CD8-positive, alpha-beta T cell (primary cell): ENCODE measurements at places on chromosomes 7 and 10.

DNA sequence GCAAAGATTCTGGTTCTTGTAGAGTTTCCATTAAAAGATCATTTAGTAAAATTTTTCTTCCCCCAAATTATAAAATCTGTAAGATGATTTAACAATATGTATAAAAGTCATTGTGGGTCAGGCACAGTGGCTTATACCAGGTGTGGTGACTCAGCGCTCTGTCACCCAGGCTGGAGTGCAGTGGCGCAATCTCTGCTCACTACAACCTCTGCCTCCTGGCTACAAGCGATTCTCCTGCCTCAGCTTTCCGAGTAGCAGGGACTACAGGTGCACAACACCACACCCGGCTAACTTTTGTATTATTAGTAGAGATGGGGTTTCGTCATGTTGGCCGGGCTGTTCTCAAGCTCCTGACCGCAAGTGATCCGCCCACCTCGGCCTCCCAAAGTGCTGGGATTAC lies 68.0 kb downstream of the SEPTIN14 start:
- no peak for DNase-seq

DNA sequence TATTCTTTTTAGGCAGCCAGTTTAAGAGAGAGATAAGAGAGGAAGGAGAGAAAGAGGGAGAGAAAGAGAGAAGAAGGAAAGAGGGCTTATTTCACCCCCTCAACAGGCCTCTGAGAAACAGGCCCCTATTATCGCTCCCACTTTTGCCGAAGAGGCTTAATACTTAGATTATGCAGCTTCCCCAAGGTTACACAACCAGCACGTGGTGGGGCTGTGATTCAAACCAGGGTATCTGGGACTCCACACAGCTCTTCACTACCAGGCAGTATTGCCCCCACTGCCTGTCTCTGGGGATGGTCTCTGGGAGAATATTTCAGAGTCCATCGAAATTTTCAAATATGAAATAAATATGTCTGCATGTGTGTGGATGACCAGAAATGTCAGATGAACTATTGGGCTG lies 3.0 kb downstream of the GIMAP1 start:
- DNase-seq: no peak

DNA sequence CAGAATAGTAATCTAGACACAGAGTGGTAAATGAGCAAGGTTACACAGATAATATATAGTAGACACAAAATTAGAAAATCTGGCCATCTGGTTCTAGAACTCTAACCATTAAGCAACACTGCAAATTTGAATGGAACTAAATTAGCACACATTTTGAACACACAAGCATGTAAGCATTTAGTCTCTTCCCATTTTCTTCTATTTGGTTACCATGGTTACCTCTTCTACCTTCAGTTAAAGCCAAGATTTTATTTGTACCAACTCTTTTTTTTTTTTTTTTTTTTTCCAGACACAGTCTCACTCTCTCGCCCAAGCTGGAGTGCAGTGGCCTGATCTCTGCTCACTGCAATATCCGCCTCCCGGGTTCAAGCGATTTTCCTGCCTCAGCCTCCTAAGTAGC lies 790.5 kb downstream of the MAGI2 start:
- DNase-seq: no peak

GRCh38 chr10:16586358-16587138 lies 64.9 kb upstream of the C1QL3 start:
- no peak for DNase-seq

- no peak for DNase-seq
These were observed 76.4 kb downstream of the FRMD4A start for GRCh38 chr10:14254368-14254767.

- DNase-seq: no peak
These were observed 188.8 kb downstream of the PARD3 start for GRCh38 chr10:34626158-34626880.

DNA sequence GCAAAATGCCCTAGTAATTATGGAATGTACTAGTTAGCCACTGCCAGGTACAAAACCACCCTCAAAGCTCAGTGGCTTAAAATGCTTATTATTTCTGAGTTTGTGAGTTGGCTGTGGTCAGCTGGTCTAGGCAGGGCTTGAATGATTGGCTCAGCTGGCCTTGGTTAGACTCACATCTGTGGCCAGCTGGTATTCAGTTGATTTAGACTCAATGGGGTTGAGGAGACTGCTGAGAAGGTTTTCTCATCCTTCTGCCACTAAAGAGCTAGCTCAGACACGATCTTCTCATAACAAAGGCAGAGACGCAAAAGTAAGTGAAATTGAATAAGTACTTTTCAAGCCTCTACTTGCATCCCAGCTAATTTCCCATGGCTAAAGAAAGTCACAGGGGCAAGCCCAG lies 57.1 kb upstream of the CYP2C18 start:
- DNase-seq: no peak

DNA sequence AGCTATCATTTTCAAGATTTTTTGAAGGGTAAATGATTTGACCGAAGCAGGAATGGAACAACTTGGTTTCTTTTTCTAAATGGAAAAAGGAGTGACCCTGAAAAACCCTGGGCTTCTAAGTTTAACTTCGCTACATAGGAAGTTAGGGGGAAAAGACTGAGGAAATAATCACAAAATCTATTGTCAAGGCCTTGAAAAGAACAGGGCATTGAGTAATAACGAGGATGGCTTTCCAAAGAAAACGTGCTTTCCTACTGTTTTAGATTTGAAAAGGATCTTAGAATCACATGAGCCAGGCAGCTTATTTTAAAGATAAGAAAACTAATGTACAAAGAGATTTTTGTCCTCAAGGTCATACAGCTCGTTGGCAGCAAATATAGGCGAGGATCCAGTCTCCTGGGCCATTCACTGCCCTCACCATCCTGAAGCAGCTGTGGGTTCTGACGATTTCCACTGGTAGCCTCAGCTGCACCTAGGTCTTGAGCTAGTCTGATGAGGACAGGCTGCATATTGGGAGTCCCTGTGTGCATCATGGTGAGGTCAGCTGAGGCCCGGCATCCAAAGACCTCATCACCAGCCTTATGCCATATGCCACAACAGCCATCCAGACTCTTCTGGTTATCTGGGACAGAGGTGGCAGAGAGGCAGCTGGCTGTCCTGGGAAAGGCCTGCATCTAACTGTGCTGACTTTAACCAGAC lies 384.7 kb upstream of the NRP1 start:
- no peak for DNase-seq
